ENCODE measurements at places on chromosomes 13 and 19.

- DNase-seq: no peak
Observed at GRCh38 chr19:46976845-46977320, 42.8 kb upstream of the NPAS1 start.

- no peak for DNase-seq
Observed at GRCh38 chr19:5001615-5002014, 32.7 kb downstream of the KDM4B start.

GRCh38 chr13:76646946-76647345 lies 239.3 kb downstream of the KCTD12 start:
- DNase-seq: peak; percentile 20

DNA sequence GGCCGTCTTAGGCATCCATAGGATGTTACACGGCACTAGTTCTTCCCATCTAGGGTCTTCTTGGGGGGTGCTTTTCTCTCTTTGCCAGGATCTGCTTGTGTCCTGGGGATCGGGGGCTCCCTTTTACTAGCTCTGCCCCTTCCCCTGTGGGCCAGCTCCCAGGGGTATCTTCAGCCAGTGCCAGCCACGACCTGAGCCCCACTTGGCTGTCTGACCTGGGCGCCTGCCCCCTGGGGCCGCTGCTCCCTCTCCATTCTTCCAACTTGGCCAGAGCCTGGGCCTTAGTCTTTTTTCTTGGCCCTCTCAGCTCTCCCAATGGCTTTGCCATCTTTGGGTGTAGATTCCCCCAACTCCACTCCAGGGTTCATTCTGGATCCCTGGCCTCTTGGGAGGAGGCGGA lies 3.1 kb downstream of the PRKACA start:
- DNase-seq: no peak

DNA sequence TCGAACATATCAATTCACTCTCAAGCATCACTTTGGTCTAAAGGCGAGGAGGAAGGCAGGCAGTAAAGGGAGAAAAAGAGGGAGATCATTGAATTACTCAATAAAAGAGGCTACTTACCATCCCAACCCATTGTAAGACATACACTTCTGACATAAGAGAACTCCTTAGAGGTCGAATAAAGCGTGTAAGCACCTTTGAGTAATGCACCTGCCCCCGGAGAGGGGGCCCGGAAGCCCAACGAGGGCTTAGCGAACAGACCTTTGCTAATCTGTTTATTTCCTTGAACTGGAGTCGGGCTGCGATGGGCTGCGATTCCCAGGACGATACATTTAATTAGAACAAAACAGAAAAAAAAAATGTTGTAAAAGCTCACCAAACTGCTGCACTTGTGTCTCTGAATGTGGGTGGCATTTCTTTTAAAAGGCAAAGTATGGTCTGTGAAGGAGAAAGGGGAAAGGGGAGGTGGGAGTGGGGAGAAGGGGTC lies 3.0 kb downstream of the ZC3H4 start:
- DNase-seq: no peak

DNA sequence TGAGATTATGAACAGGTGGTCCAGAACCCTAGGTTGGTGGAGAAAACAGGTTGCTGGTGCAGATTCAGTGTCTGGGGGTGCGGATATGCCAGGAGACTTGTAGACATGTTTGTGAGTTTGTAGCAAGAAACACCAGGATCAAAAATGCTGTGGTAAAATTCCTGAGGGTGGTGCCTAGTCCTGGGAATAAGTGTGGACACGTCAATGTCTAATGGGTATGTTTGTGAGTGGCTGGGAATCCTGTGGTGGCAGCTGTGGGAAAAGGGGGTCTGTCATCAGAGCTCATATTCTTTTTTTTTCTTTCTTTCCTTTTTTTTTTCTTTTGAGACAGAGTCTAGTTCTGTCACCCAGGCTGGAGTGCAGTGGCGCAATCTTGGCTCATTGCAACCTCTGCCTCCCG lies 7.2 kb downstream of the ZNF708 start:
- DNase-seq: no peak

DNA sequence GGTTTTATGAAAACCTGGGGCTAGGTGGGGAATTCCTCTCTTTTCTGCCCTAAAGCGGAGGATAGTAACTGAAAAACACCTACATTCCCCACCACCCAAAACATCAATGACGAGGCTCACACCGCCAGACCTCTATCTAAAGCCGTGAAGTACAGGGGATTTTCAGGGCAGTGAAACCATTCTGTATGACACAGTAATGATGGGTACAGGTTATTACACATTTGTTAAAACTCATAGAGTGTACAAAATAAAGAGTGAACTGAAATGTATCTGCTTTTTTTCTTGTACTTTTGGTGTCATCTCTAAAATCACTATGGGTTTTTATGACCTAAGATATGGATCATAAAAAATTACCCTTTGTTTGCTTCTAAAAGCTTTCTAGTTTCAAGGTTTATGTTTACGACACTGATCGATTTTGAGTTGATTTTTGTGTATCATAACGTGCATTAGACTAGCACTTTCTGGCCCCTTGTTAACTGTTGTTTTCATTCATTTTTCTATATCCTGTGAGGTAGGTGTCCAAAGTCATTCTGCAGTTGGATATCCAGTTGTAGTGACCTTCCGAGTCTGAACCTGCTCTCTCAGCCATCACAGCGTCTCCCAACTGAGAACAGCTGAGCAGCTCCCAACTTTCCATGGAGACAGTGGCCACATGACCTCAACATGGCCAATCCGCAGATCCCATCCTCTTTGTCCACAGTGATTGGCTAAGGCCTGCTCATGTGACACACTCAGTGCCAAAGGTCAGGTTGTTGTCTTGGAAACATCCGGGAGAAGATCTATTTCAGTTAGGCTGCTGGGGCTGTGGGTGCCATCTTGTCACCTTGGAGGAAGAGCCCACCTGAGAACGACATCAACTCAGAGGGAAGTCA lies 10.3 kb downstream of the MBD3L2B start:
- DNase-seq: peak; percentile 65

DNA sequence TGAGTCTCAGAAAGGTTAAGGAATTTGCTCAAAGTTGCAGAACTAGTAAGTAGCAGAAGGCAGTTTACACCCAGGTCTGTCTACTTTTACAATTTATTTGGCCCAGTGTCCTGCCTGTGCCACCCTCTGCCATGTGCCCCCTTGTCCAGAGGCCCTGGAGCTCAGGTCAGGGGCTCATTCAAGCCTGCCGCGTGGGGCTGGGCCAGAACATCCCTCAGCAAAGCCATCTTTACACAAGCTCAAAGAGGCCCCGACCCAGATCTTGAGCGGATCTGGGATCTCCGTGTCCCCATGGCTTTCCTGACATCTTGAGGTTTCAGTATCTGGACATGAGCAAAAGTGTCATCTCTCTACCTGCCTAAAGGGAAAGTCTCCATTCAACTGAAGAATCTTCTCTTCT lies 76.4 kb upstream of the VSTM2B start:
- no peak for DNase-seq

DNA sequence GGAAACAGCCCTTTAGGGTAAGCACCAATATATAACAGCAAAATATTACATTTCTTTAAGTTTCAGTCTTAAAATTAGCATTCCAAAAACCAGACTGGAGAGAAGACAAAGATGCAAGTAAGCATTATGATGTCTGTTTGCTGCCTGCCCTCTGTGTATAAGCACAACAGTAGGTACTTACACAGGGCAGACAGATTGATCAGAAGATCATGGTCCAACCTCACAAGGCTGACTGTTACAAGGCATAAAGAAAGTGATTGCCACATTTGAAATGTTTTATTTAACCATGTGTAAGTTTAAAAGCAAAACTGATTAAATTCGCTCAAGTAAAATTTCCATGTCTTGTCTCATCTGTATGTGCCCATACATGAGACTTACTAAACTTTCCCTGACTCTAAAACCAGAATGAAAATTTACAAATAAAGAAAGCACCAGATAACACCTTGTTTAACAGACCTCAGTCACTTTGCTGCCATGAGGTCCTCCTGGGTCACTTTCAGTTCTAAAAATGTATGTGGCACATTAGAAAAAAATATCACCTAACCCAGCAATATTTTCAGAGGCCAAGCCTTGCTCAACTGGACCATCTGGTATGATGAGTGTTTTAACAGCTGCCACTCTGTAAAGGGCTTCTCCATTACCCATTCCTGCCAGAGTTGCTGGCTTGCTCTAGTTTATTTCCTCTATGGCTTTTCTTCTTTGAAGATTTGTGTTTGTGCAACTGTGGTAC lies 297.0 kb downstream of the RBM26 start:
- no peak for DNase-seq

GRCh38 chr19:18428173-18428786 lies 9.1 kb downstream of the SSBP4 start:
- no peak for DNase-seq

- DNase-seq: no peak
Observed at GRCh38 chr19:18417250-18418028, 1.8 kb upstream of the SSBP4 start.

GRCh38 chr19:18699403-18700054 lies 16.0 kb downstream of the CRTC1 start:
- no peak for DNase-seq
